ENCODE measurements at places on chromosomes 3 and 15. TPM values are rescaled to one million over a fixed set of nuclear protein-coding genes. Genes with fewer than 3 reads are reported as not detected.

PCNP gene
- 82.7 TPM for total RNA-seq

SAMMSON gene
- not detected for total RNA-seq

CFAP100 gene
- not detected for total RNA-seq

CPNE9 gene
- not detected for total RNA-seq

PLCH1 gene
- total RNA-seq: 4.6 TPM

ZBTB47 gene
- 26.0 TPM for total RNA-seq

CCR4 gene
- not detected for total RNA-seq

RTP3 gene
- total RNA-seq: not detected

MAGEF1 gene
- 25.8 TPM for total RNA-seq

TEX9 gene
- total RNA-seq: 2.6 TPM

RARB gene
- 1.8 TPM for total RNA-seq

GOLGA6L10 gene
- 1.8 TPM for total RNA-seq

FAM240A gene
- not detected for total RNA-seq

CYP19A1 gene
- total RNA-seq: 0.14 TPM

GOLGA8R gene
- total RNA-seq: 0.66 TPM

IMPDH2 gene
- total RNA-seq: 196 TPM

ROPN1 gene
- total RNA-seq: not detected

GPR27 gene
- not detected for total RNA-seq

TEX55 gene
- not detected for total RNA-seq

C2CD4B gene
- total RNA-seq: not detected

RBMS3 gene
- total RNA-seq: 63.9 TPM

Measured in placental pericyte (primary cell).